ENCODE measurements at places on chromosomes 13 and 19. TPM values are rescaled to one million over a fixed set of nuclear protein-coding genes. Genes with fewer than 3 reads are reported as not detected.
A peak's percentile ranks its signal among the peaks of the same experiment; 100 is the strongest.

Gene LRRC25
- total RNA-seq = 0.91 TPM

Gene SIGLEC10
- total RNA-seq = not detected

Gene OSCAR
- total RNA-seq = 1.1 TPM

Gene CLEC11A
- 0.78 TPM for total RNA-seq

Gene ANGPTL8
- not detected for total RNA-seq

Gene ZNF329
- total RNA-seq = 14.2 TPM

Gene LILRB5
- total RNA-seq = 0.52 TPM

Gene SIGLEC12
- not detected for total RNA-seq

Gene PCCA
- total RNA-seq = 9.7 TPM

Gene URAD
- total RNA-seq = not detected

Gene SMAD9
- total RNA-seq = not detected

Gene CYP2S1
- total RNA-seq = 0.28 TPM

Gene ATXN8OS
- total RNA-seq = not detected

Gene SERTM1
- total RNA-seq = not detected

Gene NFIX
- total RNA-seq = 4.0 TPM

Gene ZNF230
- 16.6 TPM for total RNA-seq

Gene NEK5
- not detected for total RNA-seq

Gene SLC10A2
- not detected for total RNA-seq

GRCh38 chr19:40627486-40628279, 26.5 kb downstream of the LTBP4 start:
- no peak for DNase-seq
- no peaks in the 10 kb centered on the region for H3K4me1 ChIP-seq
- no peak overlapping the region for H3K27ac ChIP-seq

DNA sequence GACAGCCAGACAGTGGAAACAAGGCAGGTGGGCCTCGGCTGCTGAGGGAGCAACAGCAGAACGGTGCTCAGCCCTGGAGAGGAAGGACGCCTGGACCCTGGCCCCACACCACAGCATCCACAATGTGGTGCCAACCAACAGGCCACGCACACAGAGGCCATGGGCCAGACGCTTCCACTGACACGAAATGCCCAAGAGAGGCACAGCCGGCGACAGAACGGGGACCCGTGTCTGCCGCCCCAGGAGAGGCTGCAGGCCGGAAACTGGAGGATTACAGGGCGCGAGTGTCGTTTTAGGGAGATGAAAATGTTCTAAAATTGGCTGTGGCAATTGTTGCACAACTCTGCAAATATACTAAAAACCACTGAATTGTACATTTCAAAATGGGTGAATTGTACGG, 69.7 kb downstream of the RASA3 start:
- peaks cover 41% of the 10 kb centered on the region for H3K36me3 ChIP-seq
- H3K4me3 ChIP-seq = no peak overlapping the region
- peaks cover 58% of the 10 kb centered on the region for H3K4me1 ChIP-seq
- no peak for DNase-seq
- no peak overlapping the region for H3K27ac ChIP-seq

GRCh38 chr13:113413178-113413897, 40.0 kb downstream of the ADPRHL1 start:
- no peak for DNase-seq
- no peaks in the 10 kb centered on the region for H3K36me3 ChIP-seq
- H3K4me3 ChIP-seq = no peak overlapping the region
- H3K27ac ChIP-seq = no peak overlapping the region
- H3K27me3 ChIP-seq = no peaks in the 10 kb centered on the region

- H3K4me1 ChIP-seq = no peaks in the 10 kb centered on the region
- peak; percentile 58 for DNase-seq
- no peak overlapping the region for H3K27ac ChIP-seq
- H3K36me3 ChIP-seq = no peaks in the 10 kb centered on the region
- no peak overlapping the region for H3K4me3 ChIP-seq
- H3K27me3 ChIP-seq = no peaks in the 10 kb centered on the region
These were observed 38.6 kb downstream of the LIG4 start for GRCh38 chr13:108176685-108177274.

DNA sequence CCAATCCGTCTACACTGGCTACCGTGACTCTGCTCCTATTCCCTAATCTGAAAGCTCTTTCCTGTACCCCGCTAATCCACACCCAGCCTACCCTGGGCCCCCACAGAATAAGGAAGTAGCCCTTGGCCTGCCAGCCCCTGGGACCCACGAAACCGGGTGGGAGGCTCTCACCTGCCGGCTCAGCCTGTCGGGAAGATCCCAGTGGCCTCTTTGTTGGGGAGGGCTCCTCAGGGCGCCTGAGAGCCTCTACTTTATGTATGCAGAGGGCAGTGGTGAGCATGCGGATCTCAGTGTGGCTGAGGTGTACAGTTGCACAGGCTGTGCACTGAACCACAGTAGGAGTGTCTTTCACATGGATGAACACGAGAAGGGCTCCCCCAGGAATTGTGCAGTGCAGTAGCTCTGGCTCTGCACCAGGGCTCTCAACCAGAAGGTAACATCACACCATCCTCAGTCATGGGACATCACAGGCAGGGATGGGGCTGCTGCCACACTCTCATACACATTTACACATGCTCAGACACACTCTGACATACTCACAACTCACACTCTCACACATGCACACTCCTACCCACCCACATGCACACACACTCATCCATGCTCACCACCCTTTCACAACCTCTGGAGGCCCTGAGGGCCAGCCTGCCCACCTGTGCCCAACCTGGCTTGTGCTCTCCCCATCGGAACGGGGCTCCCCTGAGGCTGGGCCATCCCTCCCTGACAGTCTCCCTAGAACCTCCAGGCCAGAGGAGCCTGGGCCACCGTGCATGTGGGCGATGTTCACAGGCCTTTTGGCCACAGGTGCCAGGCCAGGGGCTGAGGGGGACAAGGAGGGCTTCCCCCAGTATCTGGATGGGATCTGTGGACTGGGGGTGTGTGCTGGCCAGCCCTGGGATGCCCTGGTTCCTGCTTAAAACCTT, 135.0 kb downstream of the URI1 start:
- no peak overlapping the region for H3K27ac ChIP-seq
- H3K4me3 ChIP-seq = no peak overlapping the region
- no peak for DNase-seq

GRCh38 chr13:26370553-26370952, 116.6 kb downstream of the CDK8 start:
- H3K27ac ChIP-seq = no peak overlapping the region
- H3K27me3 ChIP-seq = no peaks in the 10 kb centered on the region
- H3K36me3 ChIP-seq = no peaks in the 10 kb centered on the region

GRCh38 chr19:32830231-32831014, 39.1 kb downstream of the SLC7A9 start:
- DNase-seq = no peak
- H3K4me1 ChIP-seq = peaks cover 4% of the 10 kb centered on the region
- no peaks in the 10 kb centered on the region for H3K27me3 ChIP-seq
- H3K36me3 ChIP-seq = no peaks in the 10 kb centered on the region
- no peak overlapping the region for H3K27ac ChIP-seq
- H3K4me3 ChIP-seq = no peak overlapping the region

DNA sequence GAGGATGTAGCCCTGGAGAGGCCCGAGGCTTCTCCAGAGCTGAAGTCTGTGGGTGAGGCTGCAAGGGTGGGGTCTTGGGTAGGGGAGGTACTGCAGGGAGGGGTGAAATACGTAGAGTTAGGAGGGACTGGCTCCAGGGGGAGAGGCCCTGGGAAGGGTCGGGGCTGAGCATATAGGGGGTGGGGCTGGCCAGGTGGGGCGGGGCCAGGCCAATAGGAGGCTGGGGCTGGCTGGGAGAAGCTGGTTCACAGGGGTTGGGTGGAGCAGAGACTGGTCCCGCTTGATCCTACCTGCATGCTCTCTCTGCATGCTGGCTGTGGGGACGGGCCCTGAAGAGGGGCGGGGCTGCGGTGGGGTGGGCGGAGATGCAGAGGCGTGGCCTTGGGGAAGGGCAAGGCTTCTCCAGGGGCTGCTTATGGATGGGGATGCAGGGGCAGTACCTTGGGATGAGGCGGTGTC, 51.9 kb downstream of the CELF5 start:
- H3K27me3 ChIP-seq = no peaks in the 10 kb centered on the region
- H3K27ac ChIP-seq = no peak overlapping the region
- no peak overlapping the region for H3K4me3 ChIP-seq
- H3K36me3 ChIP-seq = no peaks in the 10 kb centered on the region

GRCh38 chr19:1042689-1043511, 3.0 kb downstream of the ABCA7 start:
- no peak overlapping the region for H3K27ac ChIP-seq
- H3K4me1 ChIP-seq = peaks cover 30% of the 10 kb centered on the region
- no peaks in the 10 kb centered on the region for H3K27me3 ChIP-seq
- peaks cover 24% of the 10 kb centered on the region for H3K36me3 ChIP-seq
- no peak for DNase-seq
- H3K4me3 ChIP-seq = no peak overlapping the region

- peak overlapping the region; percentile 94 for H3K4me3 ChIP-seq
- no peaks in the 10 kb centered on the region for H3K27me3 ChIP-seq
- H3K27ac ChIP-seq = peak overlapping the region; percentile 78
- H3K36me3 ChIP-seq = no peaks in the 10 kb centered on the region
- H3K4me1 ChIP-seq = peaks cover 40% of the 10 kb centered on the region
- peak; percentile 17 for DNase-seq
These were observed 373 bp downstream of the TNFAIP8L1 start for GRCh38 chr19:4639531-4640246.

DNA sequence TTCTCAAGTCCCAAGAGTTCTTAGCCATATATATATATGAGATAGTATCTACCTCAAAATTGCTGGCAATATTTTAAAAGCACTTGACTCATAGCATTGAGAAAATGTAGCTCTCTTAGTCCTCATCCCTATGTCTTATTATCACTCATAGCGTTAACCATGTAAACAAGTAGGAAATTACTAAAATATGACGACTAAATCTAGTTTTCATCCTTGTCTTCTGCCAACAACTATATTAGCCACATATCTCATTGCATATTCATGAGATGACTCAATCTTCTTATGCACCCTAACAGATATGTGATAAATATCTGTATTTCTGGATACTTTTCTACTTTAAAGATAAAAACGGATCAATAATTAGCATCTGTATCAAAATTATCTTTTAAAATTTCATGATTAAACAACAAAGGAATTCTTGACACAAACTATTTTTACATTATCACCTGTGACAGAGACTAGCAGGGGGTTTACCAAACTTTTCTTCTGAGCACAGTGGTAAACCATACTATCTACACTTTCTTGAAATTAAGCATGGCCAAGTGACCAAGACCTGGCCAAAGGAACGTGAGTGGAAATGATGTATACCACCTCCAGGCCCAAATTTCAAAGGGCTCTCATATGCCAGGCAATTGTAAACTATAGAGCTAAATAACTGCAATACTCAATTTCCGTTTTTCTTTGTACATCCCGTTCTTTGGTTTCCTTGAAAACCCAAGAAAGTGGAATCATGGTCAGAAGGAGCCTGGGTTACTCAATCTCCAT, 45.7 kb downstream of the ZC3H13 start:
- H3K27ac ChIP-seq = no peak overlapping the region
- H3K4me3 ChIP-seq = no peak overlapping the region
- no peaks in the 10 kb centered on the region for H3K4me1 ChIP-seq
- no peaks in the 10 kb centered on the region for H3K27me3 ChIP-seq

GRCh38 chr13:110126391-110126961, 180.5 kb downstream of the COL4A1 start:
- H3K4me3 ChIP-seq = no peak overlapping the region
- no peak for DNase-seq
- no peaks in the 10 kb centered on the region for H3K36me3 ChIP-seq
- H3K4me1 ChIP-seq = no peaks in the 10 kb centered on the region
- no peaks in the 10 kb centered on the region for H3K27me3 ChIP-seq
- no peak overlapping the region for H3K27ac ChIP-seq

DNA sequence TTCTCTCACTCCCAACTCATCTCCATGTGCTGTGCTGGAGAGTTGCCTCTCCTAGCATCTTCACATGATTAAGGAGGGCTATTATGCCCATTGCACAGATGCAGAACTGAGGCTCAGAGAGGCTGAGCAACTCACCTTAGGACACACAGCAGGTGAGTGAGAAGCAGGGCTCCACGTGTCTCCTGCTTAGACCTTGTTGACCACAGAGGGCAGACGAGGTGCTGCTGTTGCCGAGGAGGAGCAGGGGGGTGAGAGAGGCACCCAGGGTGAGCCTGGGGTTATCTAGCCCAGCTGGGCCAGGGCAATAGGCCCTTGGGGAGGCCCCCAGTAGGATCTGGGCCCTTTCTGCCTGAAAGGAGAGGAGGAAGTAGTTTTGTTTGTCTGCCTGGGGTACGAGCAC, 2.4 kb upstream of the HSH2D start:
- no peaks in the 10 kb centered on the region for H3K27me3 ChIP-seq
- peaks cover 37% of the 10 kb centered on the region for H3K4me1 ChIP-seq
- no peak overlapping the region for H3K4me3 ChIP-seq
- H3K36me3 ChIP-seq = no peaks in the 10 kb centered on the region
- DNase-seq = no peak
- H3K27ac ChIP-seq = no peak overlapping the region

GRCh38 chr13:26929971-26930730, 169.6 kb upstream of the GPR12 start:
- no peak overlapping the region for H3K27ac ChIP-seq
- peak; percentile 48 for DNase-seq
- H3K4me1 ChIP-seq = no peaks in the 10 kb centered on the region
- no peak overlapping the region for H3K4me3 ChIP-seq

GRCh38 chr13:93230261-93230855, 3.8 kb downstream of the GPC6 start:
- no peak overlapping the region for H3K4me3 ChIP-seq
- DNase-seq = no peak
- no peaks in the 10 kb centered on the region for H3K36me3 ChIP-seq
- no peak overlapping the region for H3K27ac ChIP-seq
- H3K4me1 ChIP-seq = no peaks in the 10 kb centered on the region

DNA sequence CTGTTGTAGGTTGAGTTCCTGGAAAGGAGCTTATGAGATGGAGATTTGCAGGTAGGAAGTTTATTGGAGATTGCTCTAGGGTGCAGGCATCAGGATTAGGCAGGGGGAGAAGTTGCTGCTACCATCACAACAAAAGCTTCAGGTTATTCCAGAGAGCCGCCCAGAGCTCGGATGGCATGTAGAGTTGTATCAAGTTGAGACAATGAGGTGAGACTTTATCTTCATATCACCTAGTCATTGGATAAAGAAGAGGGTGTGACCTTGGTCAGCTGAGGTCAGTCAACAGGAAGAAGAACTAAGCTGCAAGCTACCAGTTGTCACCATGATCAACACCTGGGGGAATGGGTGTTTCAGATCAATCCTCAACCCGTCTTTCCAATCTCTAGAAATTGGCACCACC, 342.0 kb downstream of the RFC3 start:
- H3K36me3 ChIP-seq = no peaks in the 10 kb centered on the region
- no peaks in the 10 kb centered on the region for H3K27me3 ChIP-seq
- no peak for DNase-seq
- H3K4me1 ChIP-seq = no peaks in the 10 kb centered on the region
- no peak overlapping the region for H3K27ac ChIP-seq

- no peak for DNase-seq
- H3K4me3 ChIP-seq = no peak overlapping the region
- H3K27me3 ChIP-seq = no peaks in the 10 kb centered on the region
These were observed 162.5 kb downstream of the LMO7 start for GRCh38 chr13:75798353-75799255.

- no peak for DNase-seq
- H3K27me3 ChIP-seq = no peaks in the 10 kb centered on the region
- H3K4me1 ChIP-seq = no peaks in the 10 kb centered on the region
- no peak overlapping the region for H3K4me3 ChIP-seq
- no peaks in the 10 kb centered on the region for H3K36me3 ChIP-seq
These were observed 27.3 kb upstream of the STARD13 start for GRCh38 chr13:33312861-33313212.
